ENCODE measurements at places on chromosomes 13 and 19. TPM values are rescaled to one million over a fixed set of nuclear protein-coding genes. Genes with fewer than 3 reads are reported as not detected.

GRCh38 chr13:46983881-46984280, 87.0 kb upstream of the HTR2A start:
- no peak for DNase-seq

- DNase-seq = no peak
Measured at GRCh38 chr19:38596057-38596981, 21.4 kb downstream of the MAP4K1 start.

- no peak for DNase-seq
Measured at GRCh38 chr19:58275564-58275963, 3.2 kb upstream of the ZNF8 start.

DNA sequence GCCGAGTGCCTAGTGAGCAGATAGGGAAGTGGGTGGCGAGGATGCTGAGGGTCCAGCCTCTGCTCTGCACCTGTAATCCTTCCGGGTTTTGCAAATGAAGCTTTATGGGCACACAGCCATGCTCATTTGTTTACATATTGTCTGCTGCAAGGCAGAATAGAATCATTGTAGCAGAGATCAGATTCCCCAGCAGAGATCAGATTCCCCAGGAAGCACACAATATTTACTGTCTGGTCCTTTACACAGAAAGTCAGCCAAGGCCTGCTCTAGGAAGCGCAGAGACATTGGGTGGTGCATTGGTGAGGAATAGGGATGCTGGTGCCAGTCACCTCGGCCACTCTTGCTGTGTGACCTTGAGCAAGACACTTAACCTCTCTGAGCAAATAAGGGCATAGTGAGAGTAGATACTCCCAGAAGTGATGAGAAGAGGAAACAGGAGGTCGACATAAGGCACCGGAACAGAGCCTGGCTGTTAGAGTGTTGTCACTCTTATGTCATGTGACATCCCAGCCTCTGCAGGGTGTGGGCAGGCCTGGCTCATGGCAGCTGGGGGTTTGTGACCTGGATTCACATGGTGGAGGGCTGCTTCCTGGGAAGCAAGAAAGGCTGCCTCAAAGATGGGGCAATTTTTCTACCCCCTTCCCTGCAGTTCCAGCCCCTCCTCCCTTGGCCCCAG, 25.6 kb downstream of the CARM1 start:
- peak; percentile 30 for DNase-seq

GRCh38 chr19:40104754-40105153, 14.0 kb upstream of the ZNF780A start:
- DNase-seq = no peak

Gene SHC2
- not detected for total RNA-seq

DNA sequence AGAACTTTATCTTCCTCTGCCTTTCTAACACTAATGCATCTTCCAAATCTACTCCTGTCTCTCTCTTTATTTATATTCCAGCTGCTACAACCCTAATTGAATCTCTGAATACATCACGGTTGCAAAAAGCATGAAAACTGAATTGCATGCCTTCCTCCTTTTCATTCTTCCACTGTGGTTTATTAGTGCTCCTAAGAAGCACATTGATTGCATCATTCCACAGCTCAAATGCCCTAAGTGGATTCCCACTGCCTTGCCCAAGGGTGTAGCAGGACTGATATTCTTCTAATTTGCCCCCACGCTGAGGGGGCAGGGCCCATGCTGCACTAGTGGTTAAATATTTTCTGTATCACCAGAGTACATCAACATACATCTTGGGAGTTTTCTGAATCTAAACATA, 640.8 kb downstream of the EFNB2 start:
- no peak for DNase-seq

GRCh38 chr13:99717959-99718674, 216.8 kb downstream of the TM9SF2 start:
- DNase-seq = no peak

DNA sequence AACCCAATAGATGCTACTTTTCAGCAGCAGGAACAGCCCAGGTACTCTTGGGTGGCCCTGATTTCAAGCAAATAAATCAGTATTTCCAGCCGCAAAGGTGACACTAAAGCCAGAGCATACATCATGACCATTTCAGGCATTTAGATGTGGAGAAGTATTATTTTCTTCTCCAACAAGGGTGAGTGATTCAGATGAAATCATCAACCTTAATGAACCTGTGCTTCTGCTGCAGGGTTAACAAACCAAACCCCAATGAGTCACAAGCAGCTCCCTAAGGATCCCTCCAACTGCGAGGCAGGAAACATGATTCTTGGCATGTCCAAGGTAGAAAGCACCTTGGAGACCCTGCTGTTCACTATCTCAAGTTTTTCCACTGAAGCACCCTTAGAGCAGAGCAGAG, 32.7 kb downstream of the MBNL2 start:
- no peak for DNase-seq

DNA sequence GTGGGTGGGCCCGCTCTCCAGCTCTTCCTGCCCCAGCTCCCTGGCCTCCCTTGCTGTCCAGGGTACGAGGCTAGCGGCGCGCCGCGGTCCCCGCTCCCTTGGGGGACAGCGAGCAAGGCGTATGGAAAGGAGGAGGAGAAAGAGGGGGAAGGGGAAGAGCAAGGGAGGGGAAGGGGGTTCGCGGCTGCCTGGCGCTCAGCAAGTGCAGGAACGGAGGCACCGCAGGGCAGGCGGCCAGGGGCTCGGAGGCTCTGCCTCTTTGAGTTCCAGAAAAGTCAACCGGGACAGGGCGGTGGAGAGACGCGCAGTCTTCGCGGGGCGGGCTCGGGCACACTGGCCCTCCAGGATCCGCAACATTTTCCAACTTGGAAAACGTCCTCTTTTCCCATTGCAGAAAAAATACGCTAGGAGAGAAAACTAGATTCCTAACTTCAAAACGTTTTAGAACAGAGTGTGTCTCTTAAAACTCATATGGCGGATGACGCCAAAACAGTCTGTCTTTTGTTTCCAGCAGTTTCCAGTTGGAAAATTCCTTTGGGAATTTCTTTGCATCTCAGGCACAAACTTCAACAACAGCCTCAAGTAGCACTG, 23.1 kb upstream of the TNFRSF19 start:
- no peak for DNase-seq

- DNase-seq = no peak
Measured at GRCh38 chr19:58034477-58034793, 610 bp downstream of the ZSCAN1 start.

Gene DAZAP1
- 270 TPM for total RNA-seq

DNA sequence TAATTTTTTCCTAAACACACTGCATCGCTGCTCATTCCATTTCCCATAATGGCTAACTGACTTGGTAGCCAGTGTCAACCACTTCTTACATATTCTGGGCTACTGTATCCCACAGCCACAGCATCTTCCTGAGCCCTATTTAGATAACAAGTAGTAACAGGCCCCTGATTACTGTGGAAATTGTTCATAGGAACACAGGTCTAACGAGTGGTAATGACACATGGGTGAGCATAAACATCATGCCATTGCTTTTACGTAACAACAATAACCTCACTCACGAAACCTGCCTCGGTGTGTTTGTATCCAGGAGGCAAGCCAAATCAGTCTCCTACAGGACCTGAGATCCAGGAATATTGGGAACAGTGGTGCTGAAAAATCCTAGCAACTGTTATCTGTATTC, 438.6 kb downstream of the KLF5 start:
- no peak for DNase-seq

DNA sequence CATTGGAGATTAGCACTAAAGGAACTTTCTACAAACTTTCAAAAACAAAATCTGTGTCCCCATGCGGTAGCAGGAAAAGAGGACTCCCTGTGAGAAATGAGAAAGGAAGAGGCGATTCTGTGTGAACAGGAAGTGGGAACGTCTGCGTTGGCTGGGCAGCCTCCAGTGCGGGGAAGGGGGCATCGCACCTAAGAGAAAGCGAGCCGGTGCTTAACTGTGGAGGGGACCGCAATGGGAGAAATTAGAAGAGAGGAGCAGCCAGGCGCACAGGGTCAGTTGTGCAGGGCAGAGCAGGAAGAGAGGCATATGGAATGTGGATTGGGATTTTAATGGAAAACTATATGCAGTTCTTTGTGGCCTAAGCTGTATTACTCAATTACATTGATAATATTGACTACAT, 77.4 kb upstream of the DOCK9 start:
- DNase-seq = no peak

- no peak for DNase-seq
Measured at GRCh38 chr13:38763446-38764381, 76.8 kb downstream of the FREM2 start.

DNA sequence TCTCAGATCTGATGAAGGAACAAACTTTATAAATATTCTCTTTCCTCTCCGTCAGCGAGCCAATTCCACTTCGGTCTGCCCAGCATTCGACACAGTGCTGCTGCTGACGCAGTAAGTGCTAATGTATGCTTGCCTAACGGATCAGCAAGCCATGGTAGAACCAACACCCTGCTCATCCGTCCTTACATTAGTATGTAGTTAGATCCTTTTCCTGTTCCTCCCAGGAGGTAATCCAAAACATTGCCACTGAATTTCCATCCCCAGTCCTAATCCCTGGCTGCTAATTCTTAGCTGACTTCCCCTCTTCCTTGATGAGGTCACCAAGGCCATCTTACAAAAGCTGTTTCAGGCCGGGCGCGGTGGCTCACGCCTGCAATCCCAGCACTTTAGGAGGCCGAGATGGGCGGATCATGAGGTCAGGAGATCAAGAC, 88.0 kb downstream of the STARD13 start:
- DNase-seq = no peak

GRCh38 chr19:11091703-11092153, 2.5 kb downstream of the LDLR start:
- peak; percentile 46 for DNase-seq

GRCh38 chr13:81781471-81781870, 1440.5 kb upstream of the SPRY2 start:
- DNase-seq = no peak
